ENCODE measurements at places on chromosomes 5 and 9.

DNA sequence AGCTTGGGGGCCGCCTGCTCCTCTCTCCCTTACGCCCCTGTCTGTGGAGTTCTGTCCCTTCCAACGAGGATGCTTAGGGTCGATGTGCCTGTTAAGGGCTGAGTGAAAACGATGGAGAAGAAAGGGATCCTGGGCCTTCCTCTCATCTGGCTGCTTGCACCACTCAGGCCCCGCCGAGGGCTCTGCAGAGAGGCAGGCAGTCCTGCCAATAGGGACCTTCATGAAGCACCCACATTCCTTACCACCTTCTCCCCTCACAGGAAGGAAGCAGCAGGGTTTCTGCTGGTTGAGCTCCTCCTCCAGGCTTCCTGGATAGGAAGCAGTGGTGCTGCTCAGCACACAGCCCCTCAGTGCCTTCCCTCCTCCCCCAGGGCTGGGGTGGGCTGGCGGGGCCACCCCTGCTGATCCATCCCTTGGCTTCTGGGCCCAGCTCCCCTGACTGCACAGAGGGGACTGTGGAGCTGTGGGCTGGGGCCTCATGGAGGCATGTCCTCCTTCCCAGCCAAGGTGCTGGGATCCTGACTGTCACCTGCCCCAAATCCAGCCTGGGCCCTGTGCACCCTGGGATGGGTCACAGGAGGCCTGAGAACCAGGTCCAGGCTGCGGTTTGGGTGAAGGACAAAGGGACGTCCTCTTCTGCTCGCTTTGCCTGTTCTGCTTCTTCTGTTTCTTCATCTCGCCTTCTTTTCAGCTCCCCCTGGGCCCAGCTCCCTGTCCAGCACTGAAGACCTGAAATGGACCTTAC is 50.5 kb downstream of the AHRR start:
- DNase-seq = no peak

GRCh38 chr9:109914280-109915027 is 134.5 kb downstream of the PALM2AKAP2 start:
- DNase-seq = peak; percentile 30

DNA sequence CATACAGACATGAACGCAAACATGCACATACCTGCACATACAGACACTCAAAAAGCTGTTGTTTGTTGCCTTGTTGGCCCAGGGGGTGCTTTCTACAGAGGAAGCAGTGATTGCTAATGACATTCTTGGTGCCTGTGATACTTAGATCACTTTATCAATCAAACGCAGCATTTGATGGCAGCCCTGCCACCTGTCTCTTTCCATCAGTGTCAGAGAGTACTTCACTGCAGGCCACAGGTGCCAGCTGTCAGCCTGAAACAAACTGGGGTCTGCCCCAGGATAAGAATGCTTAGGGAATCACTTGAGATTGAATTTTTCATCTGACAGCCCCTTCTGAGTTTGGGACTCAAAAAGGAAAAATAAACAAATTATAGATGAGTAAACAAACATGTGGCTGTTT is 388.9 kb upstream of the SGCD start:
- DNase-seq = no peak

DNA sequence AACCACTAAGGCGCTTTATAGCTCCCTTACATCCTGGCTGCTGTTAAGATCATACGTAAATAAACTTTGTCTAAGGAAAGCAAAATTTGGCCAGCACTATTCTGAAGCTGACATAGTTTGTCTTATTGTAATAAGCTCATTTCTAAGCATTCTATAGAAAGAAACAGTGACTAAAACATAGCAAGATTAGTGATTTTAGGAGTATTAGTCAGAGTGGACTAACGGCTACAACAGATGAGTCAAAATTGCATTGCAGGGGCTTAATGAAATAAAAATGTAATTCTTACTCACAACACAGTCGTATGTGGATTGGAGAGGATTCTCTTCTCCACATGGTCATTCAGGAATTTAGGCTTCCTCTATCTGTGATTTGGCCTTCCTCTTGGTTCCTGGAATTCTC is 347.6 kb downstream of the GADD45G start:
- DNase-seq = peak; percentile 63

GRCh38 chr5:76383126-76383832 is 19.8 kb upstream of the IQGAP2 start:
- no peak for DNase-seq

- DNase-seq = no peak
These were observed 79.9 kb downstream of the VPS13A start for GRCh38 chr9:77257275-77257674.

DNA sequence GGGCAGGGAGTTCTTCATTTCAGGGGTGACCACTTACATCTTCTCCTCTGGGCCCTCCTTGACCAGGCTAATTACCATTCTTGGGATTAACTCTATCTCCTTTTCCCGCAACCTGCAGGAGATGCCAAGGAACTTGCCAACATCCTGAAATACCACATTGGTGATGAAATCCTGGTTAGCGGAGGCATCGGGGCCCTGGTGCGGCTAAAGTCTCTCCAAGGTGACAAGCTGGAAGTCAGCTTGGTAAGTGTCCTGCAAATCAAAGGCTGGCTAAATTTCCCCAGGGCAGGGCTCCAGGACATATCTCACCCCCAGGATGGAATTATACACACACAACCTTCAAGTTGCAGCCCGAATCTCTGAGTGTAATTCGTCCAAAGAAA is 30.2 kb downstream of the TGFBI start:
- DNase-seq = no peak

GRCh38 chr5:132549576-132549975 is 6.3 kb upstream of the IL5 start:
- no peak for DNase-seq

DNA sequence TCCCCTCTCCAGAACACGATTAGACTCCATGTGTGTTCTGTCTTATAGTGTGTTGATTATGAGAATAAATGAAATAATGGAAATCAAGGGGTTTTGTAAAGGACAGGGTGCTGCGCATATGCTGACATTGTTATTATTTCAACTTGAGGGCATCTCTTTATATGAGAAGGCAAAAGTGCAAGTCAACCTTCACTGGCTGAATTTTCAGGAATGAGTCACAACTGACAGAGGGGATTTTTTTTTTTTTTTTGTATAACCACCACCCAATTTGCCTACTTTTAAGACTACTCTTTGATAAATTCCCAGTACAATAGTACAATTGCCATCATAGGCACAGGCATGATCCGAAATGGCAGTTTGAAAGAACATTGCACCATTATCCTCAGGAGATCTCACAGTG is 419.2 kb upstream of the NMUR2 start:
- DNase-seq = no peak

DNA sequence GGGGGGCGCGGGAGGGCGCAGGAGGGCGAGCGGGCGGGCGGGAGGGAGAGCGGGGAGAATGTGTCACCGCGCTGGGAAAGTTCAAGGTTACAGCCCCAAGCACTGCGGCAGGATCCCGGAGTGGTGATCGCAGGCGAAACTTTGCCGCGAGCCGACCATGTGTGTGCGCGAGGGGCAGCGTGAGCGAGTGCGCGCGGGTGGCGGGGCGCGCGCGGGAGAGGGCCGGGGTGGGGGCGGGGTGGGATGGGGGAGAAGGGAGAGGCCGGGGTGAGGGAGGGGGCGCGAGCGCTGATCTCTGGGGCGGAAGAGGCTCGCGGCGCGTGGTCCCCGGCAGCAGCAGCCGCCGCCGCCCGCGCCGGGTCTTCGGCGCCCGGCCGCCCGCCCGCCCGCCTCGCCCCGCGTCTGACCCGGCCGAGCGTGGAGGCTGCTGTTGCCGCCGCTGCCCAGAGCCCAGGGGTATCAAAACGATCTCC is at the start of gene NFIB:
Gene NFIB (minus strand): TSS at position 191 of the 473 bp plus-strand sequence. CDS start 630 bp downstream, outside the sequence.
- DNase-seq = no peak

GRCh38 chr5:177317959-177318377 is 6.3 kb upstream of the MXD3 start:
- peak; percentile 70 for DNase-seq

- no peak for DNase-seq
These were observed 63.4 kb downstream of the NR6A1 start for GRCh38 chr9:124707666-124708065.

DNA sequence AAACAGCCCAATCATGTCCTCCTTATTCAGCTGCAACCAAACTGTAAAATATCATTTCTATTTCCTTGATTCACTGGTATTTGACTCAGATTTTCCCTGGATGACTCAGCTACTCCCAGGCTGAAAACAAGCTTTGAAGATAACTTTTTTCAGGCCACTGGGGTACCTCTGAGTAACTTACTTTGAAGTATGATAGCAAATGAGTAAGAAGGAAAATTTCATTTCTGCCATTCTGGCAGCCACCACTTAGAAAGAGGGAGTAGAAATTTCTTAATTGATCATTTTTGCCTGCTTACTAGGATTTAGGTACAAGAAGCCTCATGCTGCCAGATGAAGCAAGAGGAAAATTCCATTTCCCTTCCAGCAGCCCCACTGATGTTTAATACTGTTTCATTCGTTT is 247.4 kb downstream of the PRELID2 start:
- peak; percentile 89 for DNase-seq

- no peak for DNase-seq
These were observed 141.9 kb upstream of the IER5L start for GRCh38 chr9:129319938-129320481.

- DNase-seq = no peak
These were observed 421.6 kb downstream of the IRX1 start for GRCh38 chr5:4017076-4017803.

- no peak for DNase-seq
These were observed 5.9 kb upstream of the ACSL6 start for GRCh38 chr5:132017316-132017715.

DNA sequence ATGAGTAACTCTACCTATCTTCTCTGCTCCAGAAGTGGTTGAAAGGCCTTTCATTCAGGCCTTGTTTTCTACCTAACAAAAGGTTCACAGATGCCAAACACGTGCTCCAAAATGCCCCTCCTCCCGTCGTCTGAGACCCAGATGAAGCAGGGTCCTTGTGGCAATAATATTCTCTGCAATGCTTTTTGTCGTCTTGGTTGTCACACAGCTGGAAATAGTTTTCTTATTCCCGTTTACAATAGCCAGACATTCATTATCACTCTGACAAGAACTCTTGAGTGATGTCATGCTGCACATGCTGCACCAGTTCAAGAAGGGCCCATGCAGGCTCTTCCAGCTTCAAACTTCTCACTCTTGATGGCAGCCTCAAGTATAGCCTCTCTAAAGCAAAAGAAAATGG is 7.8 kb downstream of the LPAR1 start:
- DNase-seq = no peak

GRCh38 chr5:2131826-2132496 is 249.2 kb upstream of the IRX4 start:
- DNase-seq = no peak

DNA sequence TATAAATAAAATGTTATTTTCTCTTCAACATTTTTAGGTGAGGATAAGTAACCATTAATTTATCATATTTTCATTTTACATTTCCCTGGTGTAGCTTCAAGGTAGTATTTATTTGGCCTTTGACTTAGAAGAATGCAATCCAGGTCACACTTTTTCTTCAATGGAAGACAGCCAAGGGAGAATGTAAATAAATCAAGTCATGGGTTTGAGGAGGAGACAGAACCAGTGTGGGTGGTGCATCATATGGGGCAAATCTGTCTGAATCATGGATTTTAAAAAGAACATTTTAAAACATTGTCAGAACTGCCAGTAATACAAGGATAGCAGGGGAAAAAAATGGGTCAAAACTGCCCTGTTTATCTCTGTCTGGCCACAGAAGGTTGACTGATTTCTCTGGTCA is 229.5 kb downstream of the FAM114A2 start:
- DNase-seq = no peak

DNA sequence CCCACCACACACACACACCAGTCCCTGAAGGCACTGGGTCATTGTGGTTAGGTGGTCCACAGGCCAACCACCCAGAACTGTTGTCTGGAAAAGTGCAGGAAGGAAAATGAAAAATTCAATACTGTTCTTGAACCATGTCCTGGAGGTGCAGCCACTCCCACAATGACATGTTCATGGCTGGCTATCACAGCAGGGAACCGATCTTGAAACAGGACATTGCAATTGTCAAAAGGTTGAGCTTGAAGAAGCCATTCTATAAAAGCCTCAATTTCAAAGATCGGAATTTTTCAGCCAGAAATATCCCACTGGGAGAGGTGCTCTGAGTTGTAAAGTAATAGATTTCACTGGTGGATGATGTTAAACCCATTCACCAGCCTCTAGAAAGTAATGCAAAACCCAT is 218.2 kb downstream of the GNA14 start:
- DNase-seq = no peak

DNA sequence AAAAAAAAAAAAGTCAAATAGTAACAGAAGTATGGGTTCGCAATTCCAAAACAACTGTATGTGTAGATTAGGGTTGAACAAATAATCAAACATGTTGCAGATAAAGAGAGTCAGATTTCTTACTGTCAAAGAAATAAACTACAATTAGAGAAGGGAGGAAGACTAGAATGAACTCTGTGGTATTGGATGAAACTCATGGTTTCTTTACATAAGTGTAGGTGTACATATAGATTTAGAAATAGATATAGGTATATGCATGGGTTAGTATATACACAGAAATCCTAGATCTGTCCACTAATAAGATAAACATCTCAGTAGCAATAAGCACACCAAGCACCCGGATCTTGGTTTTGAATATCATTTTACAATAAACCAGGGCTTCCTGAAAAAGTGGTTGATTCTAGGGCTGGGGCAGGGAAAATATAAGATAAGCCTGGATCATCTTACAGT is 21.3 kb downstream of the DTWD2 start:
- no peak for DNase-seq

- DNase-seq = no peak
These were observed 218.8 kb upstream of the WWC1 start for GRCh38 chr5:168072665-168073064.

DNA sequence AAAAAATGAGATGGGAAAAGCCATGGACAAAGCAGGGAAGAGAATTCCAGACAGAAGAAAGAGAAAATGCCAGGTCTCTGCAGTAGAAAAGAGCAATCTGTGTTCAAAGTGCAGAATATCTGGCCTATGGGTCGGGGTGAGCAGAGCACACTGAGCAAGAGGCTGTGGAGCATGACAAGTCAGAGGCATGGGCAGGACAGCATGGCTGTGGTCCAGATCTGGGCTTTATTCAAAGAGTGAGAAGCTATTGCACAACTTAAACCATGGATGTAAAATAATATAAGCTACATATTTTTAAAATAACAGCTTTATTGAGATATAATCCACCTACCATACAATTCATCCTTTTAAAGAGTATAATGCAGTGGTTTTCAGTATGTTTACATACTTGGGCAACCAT is 133.1 kb upstream of the SPDL1 start:
- DNase-seq = no peak

GRCh38 chr5:168179192-168179593 is 112.3 kb upstream of the WWC1 start:
- no peak for DNase-seq

DNA sequence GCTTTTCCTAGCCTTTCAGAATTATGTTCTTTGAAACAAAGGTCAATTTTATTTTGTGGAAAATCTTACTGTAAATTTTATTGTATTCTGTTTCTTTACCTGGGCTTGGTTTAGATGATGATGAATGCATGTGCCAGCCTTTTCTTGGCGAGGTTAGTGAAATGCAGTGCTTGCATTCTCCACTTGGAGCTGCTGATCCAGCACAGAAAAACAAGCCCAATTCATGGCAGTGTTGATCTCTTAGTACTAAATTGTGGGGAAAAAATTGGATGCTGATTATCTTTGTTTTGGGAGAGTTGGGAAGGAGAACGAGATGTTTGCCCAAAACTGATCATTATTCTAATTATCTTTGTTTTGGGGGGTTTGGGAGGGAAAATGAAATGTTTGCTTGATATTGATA is 3.7 kb downstream of the HABP4 start:
- peak; percentile 69 for DNase-seq

GRCh38 chr5:66958980-66959641 is 237.5 kb downstream of the CD180 start:
- no peak for DNase-seq
